Effector CD4-positive, alpha-beta T cell (primary cell): ENCODE measurements at places on chromosomes 6 and 20.

DNA sequence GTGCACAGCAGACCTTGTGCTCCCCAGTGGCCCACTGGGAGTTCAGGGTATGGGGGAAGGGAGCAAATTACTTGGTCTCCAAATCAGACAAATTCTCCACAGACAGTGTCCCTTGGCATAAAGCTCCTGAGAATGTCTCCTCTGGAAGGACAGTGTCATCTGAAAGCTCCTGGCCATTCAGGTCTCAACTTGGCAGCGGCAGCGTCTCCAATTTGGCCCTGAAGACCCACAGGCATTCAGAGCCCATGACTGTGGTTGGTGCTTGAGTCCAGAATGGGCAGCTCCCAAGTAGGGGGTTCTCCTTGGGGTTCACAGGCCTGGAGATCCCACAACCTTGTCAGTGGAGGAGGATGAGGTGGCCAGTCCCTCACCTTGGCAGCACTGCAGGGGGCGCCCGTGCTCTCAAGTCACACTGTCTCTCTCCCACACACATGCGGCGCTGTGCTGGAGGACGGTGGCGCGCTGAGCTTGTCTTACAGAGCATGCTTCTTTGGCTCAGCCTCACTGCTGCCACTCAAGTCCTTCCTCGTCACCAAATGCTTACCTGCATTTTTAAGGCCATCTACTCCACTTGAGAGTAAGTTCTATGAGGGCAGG, 20.7 kb downstream of the DYNLRB1 start:
- peak; percentile 36 for DNase-seq

GRCh38 chr6:81747327-81747726, 5.2 kb downstream of the TENT5A start:
- no peak for DNase-seq

- DNase-seq = no peak
Observed at GRCh38 chr6:111718326-111718725, 112.6 kb upstream of the TRAF3IP2 start.

DNA sequence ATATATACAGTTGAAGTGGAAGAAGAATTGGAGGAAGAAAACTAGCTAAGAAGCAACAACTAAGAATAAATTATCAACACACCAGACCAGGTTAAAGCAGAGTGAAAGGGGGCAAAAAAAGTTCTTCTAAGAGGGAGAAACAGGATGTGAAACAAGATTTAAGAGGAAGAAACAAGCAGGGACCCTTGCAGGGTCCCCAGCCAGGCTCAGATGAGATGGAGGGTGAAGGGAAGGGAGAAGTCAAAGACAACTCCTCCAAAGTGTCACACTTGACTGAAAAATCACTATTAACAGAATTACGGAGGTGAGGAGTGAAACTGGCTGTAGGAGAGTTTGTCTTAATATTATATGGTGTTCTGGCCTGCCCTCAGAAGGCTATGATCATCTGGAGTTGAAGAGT, 65.4 kb downstream of the MTFR2 start:
- DNase-seq = no peak

GRCh38 chr6:28240471-28240870, 11.6 kb downstream of the ZKSCAN4 start:
- no peak for DNase-seq

DNA sequence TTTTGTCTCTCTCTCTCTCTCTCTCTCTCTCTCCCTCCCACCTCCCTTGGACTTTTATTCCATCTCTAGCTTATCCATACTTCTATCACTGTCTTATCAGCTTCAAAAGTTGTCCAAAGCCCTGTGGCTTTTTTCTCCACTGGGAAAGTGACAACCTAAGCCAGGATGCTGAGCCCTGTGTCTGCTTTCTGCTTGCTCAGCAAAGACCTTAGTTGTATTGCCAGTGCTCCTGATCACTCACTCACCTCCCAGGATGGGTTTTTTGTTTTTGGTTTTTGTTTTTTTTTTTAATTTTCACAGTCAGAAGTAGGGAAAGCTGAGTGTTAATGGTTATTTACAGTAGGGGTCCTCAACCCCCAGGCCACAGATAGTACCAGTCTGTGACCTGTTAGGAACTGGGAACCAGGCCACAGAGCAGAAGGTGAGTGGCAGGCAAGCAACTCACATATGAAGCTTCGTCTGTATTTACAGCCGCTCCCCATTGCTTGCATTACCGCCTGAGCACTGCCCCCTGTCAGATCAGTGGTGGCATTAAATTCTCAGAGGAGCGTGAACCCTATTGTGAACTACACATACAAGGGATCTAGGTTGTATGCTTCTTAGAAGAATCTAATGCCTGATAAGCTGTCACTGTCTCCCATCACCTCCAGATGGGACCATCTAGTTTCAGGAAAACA, 125.0 kb upstream of the ID4 start:
- DNase-seq = no peak

GRCh38 chr6:159172091-159172491, 2.9 kb downstream of the FNDC1 start:
- DNase-seq = no peak

DNA sequence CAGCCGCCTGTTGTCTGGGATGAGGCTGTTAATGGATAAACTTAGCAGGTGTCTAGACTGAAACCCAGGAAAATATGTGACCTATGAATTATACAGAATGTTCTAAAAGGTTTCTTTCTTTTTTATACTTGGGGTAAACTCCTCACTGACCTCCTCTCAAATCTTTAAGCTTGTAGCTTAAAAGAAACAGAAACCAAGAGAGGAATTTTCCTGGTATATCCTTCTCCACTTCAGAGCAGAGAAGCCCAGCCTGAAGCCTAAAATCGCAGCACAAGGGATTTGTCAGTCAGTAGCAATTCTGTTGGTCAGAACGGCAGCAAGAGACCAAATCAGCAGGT, 99.4 kb upstream of the RIPOR2 start:
- DNase-seq = no peak

DNA sequence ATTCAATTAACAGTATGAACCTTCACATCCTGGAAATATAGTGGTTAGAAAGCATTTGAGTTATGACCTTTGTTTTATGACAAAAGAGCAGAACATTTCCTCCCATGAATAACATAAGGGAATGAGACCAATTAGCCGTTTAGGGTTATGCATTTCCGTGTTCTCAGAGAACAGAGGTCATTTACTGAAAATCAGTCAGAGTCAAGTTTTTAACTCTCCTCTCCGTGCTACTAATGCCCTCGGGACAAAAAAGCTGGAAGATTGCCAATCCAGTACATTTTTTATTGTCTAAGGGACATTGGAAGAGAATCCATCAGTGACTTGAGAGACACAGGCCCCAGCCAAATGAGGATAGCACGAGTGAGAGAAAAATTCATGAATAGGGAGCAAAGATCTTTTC, 632.7 kb downstream of the RFPL4B start:
- no peak for DNase-seq

GRCh38 chr20:1555952-1556351, 1.6 kb downstream of the SIRPD start:
- DNase-seq = no peak

DNA sequence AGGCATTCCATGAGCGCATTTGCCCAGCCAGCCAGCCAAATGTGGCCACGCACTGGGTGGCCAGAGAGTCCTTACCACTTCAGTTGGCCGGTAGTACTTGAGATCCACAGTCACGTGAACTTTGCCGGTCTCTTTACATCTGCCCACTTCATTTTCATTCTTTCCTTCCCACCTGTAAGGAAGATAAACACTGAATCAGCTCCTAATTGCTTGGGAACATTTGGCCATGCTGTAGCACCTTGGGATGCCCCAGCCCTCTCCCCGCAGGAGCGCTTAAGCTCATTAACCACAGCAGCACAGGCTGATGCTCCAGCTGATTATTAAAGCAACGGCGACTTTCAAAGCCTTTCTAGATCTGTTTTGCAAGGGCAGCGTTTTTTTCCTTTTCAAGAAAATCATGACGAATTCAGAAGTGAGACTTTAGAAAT, 116.6 kb downstream of the FOXC1 start:
- DNase-seq = no peak

- no peak for DNase-seq
Observed at GRCh38 chr20:43323592-43323991, 133.9 kb upstream of the PTPRT start.
